ENCODE measurements at places on chromosomes 3 and 15.

GRCh38 chr3:82055792-82056191, 294.3 kb upstream of the GBE1 start:
- no peak for DNase-seq

- no peak for DNase-seq
Measured at GRCh38 chr3:14323401-14324223, 78.8 kb upstream of the SLC6A6 start.

- DNase-seq: no peak
Measured at GRCh38 chr15:45180201-45180600, 7.6 kb downstream of the SHF start.

DNA sequence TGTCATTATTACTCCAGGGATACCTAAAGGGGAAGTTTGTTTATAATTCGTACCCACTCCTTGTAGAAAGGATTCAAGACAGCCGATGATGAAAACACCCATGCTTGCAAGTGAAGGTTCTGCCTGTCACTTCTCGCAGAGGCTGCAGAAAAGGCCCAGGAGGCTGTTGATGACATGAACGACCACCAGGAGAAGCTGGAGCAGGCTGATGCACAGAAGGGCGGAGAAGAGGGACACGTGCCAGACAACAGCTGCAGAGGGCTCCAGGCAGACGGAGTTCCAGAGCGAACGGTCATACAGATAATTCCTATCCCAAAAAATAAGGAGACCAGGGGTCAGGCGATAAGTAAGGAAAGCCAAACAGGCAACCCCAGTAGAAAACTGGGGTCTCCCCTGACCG, 5.7 kb upstream of the DYNLT2B start:
- no peak for DNase-seq
